ENCODE measurements at places on chromosomes 16 and 17.

GRCh38 chr16:4233431-4233830 lies 8.4 kb downstream of the SRL start:
- no peak for DNase-seq

DNA sequence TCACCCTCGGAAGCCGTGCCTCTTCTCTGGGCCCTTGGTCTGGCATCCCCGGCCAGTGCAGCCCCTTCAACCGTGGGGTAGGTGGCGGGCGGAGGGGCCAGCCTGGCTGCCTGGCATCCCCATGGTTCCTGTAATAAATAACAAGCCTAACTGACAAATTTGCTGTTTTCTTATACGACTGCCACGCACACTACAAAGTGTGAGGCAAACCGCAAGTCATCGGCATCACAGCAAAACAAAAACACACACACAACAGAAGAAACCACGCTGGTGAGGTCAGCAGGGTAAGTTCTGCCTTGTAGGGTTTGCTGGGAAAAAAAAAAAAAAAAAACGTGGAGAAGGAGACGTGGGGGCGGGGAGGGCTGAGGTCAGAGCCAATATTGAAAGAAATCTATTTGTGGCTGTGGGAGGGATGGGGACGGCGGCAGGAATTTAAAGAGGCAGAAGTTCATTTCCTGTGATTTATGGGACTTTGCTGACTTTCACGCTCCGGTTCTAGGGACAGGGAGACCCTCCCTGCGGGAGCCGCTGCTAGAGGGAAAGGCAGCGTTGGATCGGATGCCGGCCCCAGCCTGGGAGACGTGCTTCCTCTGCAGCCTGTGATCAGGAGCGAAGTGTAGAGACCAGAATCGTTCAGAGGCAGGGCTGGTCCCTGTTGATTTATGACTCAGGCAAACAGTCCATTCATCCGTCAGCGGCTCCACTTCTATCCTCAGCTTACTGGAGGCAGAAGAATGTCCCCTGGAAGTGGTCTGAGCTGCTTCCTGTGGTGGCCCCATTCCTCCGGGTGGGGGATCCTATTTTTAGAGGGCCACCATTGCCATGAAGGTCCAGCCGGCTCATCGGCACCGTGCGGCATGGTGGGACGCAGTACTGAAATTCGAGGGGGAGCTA lies 162.8 kb downstream of the FOXL1 start:
- DNase-seq: no peak

DNA sequence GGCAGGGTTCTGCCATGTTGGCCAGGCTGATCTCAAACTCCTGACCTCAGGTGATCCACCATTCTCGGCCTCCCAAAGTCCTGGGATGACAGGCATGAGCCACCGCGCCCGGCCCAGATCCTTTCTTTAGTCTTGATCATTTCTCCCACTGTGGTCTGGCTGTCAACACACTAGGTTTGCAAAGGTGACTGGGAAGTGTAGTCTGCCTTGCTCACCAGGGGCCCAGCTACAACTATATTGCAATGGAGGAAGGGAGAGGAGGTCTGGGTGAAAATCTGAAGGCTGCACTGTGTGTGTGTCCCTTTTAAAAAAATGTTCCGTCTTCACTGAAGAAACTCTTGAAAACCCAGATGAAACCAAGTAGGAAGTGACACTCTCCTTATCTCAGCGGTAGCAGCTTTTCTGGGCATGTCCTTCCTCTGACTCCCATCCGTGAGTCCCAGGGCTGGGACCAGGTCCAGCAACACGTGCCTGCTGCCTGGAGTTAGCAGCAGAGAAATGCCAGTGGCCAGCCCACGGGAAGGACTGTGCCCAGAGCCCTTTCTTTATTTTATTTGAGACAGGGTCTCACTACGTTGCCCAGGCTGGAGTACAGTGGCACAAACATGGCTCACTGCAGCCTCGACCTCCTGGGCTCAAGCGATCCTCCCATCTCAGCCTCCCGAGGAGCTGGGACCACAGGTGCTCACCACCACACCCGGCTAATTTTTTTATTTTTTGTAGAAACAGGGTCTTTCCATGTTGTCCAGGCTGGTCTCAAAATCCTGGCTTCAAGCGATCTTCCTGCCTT lies 17.8 kb upstream of the KIF19 start:
- no peak for DNase-seq

- DNase-seq: no peak
These were observed 2.2 kb upstream of the TMEM94 start for GRCh38 chr17:75454193-75454592.

DNA sequence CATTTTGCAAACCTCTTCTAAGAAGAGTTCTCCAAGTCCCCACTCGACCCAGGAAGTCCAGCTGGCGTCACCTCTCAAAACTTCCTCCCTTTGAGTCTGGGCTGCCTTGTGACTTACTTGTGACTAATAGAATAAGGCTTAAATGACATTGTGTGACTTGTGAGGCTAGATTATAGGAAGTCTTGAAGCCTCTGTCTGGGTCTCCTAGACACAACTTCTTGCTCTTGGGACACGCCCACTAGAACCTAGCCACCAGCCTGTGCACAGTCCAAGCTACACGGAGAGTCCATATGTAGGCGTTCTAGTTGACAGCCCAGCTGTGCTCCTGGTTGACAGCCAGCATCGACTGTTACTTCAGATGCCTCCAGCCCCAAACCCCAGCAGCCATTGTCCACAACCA lies 66.7 kb upstream of the TANC2 start:
- DNase-seq: no peak

DNA sequence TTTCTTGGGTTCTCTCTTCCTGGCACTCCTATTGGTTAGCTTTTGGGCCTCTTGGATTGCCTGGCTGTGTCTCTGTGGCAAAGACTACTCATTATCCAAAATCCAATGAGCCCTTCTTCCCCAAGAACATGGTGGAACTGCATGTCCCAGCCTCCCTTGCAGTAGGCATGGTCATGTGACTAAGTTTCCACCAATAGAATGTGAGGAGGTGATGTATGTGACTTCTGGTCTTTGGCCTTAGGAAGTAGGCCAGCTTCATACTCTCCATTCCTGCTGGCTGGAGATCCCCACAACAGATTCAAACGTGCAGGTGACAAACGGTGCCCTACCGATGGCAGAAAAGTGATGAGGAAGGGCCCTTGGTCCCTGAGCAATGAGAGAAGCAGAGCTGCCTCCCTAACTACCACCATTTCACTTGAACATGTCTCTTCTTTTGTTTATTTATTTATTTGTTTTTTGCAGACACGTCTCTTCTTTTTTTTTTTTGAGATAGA lies 17.3 kb upstream of the SPN start:
- DNase-seq: no peak

- DNase-seq: no peak
These were observed 75.4 kb upstream of the SDK2 start for GRCh38 chr17:73719588-73720071.

DNA sequence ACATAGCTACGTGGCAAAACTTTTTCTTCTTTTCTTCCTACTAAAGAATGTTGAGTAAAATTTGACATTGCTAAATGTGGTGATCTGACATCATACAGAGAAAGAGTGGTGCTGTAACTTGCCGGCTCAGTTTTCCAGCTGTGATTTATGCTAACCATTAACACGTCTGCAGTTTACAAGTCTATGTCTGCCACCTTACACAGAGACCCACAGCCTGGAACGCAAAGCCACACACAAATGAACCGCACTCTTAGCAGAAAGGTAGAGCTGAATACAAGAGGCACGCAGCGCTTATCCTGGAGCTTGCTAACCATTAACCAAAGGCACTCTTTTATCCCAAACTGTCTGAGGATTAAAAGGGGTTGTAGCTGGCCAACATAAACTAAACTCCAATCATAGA lies 31.9 kb downstream of the CACNG1 start:
- DNase-seq: no peak

DNA sequence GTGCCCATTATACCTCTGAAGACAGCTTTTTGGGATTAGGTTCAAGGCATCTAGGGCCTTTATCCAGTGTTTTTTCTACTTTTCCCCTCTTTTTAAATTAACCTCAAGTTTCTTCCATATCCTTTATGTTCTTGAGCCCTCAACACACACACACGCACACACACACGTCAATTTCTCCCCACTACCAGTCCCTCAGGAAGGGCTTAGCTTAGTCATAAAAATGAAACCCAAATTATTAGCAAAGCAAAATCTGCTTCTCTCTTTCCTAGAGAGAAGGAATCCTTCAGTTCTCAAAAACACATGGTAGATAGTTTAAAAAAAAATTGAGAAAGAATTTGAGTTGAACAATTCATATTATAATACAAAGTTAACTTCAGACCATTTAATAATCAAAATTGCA lies 401.1 kb downstream of the XYLT1 start:
- DNase-seq: no peak

- no peak for DNase-seq
These were observed 66.5 kb downstream of the TEX2 start for GRCh38 chr17:64196601-64197000.

DNA sequence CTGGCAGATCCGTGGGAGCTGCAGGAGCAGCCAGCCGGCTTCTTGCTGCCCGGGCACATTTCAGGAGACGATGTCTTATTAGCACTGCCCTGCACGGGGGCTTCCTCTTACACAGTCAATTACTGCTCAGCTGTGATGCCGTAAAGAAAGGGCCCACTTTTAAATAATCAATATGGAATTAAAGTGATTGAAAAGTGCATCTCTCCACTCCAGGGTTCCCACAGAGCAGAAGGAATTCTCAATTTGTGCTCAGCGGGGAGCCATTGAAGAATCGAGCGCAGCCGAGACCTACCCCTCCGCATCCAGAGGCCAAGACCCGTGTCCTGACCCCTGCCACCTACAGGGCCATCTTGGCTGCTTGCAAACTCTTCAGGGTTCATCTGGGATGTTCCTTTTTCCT lies 399.4 kb upstream of the C16orf82 start:
- DNase-seq: no peak

- DNase-seq: no peak
These were observed 44.5 kb downstream of the ZNRF1 start for GRCh38 chr16:75043175-75043895.

- DNase-seq: no peak
These were observed 952 bp downstream of the CD300A start for GRCh38 chr17:74467221-74467951.

- DNase-seq: no peak
These were observed 5.3 kb downstream of the NTHL1 start for GRCh38 chr16:2042171-2042985.

DNA sequence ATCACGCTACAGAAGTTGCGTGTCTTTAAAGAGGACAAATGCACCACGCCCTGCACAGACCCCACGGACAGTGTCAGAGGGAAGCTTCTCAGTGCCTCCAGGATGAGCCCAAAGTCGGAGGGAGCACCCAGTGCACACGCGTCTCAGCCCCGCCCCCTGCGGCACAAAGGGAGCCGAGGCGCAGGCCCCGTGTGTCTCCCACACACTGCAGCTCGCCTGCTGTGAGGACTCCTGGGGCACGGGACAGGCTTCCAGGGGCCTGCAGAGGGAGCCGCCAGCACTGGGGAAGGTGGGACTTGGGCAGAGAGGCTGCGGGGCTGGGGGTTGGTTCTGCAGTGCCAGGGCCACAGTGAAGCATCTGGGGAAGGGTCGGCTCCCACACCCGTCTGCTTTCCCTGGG lies 77.4 kb downstream of the LMF1 start:
- DNase-seq: no peak

DNA sequence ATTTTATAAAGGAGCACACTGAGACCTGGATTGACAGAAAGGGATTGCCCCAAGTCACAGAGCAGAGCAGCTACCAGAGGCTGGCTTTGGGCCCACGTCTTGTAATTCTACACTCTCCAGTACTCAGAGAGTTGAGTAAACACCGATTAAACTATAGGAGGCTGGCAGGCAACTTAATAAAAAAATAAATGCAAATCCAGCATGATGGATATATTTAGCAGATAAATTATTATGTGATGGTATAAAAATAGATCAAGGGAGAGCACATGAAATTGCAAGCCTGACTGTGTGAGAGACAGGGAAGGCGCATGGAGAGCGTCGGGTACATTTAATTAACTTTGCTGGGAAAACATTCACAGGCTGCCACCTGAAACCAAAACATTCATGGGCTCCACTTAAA lies 87.7 kb upstream of the CCL2 start:
- DNase-seq: no peak

GRCh38 chr16:86533767-86534351 lies 21.2 kb downstream of the MTHFSD start:
- no peak for DNase-seq

DNA sequence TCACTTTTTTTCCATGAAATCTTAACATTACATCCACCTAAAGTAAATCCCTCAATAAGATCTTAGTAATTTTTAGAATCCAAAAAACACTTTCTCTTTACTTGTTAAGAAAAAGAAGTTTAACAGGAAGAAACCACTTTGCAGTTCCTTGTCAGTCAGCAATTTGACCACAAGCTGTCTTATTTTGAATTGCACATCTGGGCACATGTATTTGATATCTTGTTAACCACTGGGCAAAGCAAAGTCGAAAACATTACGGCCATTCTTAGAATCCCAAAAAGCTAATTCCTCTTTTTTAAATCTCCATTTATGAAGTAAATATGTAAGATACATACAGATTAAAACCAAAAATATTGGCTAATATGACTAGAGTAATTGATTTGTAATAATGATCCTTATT lies 1.1 kb downstream of the ABCA10 start:
- DNase-seq: no peak

DNA sequence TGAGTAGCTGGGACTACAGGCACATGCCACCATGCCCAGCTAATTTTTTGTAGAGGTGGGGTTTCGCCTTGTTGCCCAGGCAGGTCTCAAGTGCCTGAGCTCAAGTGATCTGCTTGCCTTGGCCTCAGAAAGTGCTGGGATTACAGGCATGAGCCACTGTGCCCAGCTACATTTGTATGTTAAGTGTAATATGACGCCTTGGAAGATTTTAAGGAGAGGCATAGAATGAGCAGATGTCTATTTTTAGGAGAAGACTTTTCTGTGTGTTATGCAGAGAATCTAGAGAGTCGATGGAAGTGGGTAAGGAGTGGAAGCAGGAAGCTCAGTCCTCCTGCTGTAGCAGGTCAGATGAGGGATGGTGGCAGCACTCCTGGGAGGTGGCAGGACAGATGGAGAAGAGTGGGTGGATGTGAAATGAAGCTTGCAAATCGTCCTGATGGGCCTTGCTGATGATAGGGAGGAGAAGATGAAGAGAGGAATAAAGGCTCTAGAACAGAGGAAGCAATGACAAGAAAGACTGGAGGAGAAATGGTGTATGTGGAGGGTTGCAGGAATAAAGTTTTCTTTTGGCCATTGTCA lies 125.3 kb downstream of the SHISA6 start:
- DNase-seq: no peak

DNA sequence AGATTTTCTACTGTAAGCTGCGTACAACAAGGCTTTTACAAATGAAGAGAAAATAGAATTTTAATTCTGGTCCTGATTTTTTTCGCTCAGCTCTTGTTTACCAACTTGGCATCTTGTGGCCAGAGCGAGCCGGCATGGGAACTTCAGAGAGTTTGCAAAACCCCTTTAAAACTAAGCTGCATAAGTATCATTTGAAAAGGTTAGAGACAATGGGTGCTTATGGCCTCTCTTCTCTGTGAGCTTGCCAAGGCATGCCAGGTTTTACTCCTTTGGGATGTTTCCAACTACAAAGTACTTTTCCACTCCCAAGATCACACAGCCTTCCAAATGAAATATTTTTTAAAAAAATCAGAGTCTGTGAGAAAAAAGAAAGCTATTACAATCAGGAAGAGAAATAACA lies 62.4 kb upstream of the FA2H start:
- no peak for DNase-seq
